ENCODE measurements at places on chromosomes 1 and 21.

DNA sequence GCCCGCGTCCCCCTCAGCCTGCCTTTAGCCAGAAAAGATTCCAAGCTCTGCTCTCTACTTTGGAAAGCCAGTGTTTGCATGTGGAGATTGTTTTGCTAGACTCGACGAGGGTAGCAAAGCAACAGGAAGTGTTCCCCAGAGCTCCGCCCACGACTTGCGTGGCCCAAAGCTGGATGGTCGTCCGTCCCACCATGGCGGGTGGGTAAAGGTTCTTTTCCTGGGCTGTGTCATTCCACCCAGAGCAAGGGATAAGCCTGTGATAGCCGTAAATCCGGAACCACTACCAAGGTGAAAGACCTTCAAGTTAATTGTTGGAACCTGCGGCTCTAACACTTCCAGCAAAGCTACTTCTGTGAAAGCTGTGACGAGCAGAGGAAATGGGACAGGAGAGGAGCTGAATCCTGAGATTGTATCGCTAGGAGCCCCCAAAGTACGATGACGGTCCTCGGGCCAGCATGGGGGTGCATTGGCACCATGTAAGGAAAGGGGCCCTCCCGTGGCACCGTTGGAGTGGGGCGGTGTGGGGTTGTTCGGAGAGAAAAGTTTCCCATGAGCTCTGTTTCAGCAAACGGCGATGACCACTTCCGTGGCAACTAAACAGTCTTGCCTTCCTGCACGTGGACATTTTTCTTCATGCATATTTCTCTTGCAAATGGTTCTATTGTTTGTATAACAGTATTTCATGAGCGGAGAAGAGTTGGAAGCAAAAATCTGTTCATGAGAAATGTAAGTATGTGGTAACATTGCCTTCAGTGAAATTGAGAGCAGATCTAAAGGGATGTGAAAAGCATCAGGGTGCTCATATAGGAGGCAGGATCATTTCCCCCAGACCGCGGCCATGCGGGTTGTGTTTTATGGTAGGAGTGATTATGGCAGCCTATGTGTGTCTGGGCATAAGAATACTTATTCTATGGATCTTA lies 8.4 kb downstream of the MX2 start:
- no peak for DNase-seq

- DNase-seq = no peak
These were observed 53.5 kb downstream of the ITSN1 start for GRCh38 chr21:33695813-33696212.

DNA sequence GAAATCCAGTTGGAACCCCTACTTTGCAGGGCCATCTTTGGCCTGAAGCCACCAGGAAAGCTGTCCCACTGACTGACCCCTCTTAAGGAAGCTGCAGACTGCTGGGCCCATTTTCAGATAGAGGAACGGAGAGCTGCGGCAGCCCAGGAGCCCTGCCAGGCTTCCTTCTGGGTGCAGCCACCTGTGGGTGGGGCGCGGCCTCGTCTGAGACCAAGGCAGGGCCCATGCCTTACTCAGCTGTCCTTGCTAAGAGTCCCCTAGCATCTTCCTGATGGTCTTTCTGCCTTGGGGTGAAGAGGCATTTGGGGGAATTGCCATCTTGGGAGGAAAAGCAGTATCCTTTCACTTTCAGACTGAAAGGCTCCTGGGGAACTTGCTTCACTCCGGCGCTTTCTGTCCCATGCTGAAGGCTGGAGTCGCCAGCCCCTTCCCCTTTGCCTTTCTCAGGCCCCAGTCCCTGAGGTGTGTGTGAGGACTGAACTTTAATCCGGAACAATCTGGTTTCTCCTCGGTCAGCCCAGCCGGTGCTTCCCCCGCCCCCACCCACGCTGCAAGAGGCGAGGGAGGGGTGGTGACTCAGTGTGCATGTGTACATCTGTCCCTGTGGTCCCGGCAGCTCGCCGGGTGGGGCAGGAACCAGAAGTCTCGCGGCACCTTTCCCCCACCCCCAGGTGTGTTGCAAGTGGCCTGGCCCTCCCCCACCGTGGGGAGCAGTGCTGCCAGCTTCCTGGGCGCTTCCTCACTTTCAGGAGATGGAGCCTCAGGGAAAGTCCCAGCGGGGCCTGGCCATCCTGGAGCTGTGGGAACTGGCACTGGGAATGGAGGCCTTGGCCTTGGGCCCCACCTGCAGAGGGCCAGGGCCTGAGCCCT lies 5.1 kb downstream of the ZC3H12A start:
- peak; percentile 85 for DNase-seq

GRCh38 chr1:57605933-57606332 lies 182.1 kb upstream of the DAB1 start:
- DNase-seq = no peak

DNA sequence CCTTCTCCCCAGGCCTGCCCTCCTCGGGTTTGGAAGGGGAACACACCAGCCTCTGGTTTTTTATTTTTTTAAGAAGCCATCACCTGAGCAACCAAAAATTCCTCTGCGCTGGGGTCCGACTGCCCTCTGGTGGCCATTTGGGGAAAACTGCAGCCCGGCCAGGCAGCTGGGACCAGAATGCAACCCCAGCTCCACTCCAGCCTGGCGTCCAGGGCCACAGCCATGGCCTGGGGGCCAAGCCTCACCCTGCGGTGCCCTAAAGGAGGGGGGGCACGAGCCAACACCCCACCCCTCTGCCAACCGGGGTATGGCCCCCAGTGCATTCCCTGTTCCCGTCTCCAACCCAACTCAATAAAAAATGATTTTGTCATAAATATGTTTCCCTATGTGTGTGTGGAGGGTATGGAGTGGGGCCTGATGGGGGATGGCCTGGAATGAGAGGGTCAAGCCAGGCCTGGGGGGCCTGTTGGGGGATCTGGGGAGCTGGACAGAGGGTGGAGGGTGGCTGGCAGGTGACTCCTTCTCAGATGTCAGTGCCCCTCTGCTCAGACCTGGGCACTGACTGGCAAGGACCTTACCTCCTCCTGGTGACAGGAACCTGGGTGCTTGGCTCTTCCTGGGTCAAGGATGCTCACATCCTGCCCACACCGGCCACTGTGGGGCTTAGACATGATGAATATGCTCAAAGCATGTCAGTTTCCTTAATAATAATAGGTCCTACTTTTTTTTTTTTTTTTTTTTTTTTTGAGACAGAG lies 3.2 kb downstream of the GPR3 start:
- no peak for DNase-seq

DNA sequence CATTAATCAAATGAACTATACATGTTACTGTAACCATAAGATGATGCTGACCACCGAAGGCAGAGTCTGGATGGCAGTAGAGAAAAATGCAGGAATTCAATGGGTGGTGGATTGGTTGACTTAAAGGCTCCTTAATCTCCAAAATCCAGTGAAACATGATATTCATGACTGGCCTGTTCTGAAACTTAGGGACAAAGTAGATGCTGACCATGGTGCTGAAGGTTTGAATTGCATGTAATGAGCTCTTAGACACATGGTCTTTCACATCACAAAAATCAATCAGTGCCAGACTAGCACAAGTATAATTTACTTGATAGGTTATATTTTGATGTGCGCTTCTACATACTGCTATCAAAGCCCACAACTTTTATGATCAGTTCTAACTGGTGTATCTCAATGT lies 30.9 kb upstream of the NTMT2 start:
- DNase-seq = no peak

GRCh38 chr1:34478515-34479076 lies 276.3 kb upstream of the GJB5 start:
- DNase-seq = no peak

DNA sequence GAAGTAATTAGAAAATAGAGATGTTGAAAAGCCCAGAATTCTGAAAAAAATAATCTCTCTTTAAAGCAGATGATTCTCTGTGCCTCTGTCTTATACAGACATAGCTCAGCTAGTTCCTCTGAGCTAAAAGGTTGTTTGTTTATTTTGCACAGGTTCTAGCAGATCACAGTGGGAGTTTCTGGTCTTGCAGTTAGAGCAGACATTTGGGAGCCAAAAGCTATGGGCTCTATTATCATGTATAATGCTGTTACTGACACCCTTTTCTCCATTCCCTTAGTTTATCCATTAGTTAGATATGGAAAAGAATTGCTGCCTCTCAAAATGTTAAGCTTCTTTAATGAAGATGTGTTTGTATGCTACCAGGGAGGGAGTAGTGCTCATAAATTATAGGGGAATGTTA lies 20.5 kb upstream of the CD55 start:
- no peak for DNase-seq

DNA sequence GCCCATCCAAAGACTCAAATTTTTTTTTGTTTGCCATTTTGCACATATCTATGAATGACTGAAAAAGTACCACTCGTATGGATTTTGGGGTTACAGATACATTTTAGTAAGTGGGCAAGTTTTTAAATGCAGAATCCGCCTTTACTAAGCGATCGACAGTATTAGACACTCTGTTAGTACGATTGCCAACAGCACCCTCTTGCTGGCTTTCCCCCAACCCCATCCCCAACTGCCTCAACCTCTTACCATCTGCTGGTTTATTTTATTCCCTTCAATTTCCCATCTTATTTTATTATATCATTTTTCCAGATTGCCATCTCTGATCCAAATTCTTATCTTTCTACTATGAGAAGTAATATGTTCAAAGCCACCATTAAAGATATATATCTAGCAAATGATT lies 244.8 kb downstream of the LRRIQ3 start:
- DNase-seq = no peak

- DNase-seq = no peak
These were observed 109.3 kb downstream of the PRKAB2 start for GRCh38 chr1:147062956-147063355.

GRCh38 chr21:40689840-40690360 lies 157.1 kb downstream of the DSCAM start:
- DNase-seq = no peak

GRCh38 chr1:113675302-113675701 lies 84.0 kb downstream of the PHTF1 start:
- no peak for DNase-seq

GRCh38 chr1:183416850-183417771 lies 1.1 kb downstream of the NMNAT2 start:
- no peak for DNase-seq

DNA sequence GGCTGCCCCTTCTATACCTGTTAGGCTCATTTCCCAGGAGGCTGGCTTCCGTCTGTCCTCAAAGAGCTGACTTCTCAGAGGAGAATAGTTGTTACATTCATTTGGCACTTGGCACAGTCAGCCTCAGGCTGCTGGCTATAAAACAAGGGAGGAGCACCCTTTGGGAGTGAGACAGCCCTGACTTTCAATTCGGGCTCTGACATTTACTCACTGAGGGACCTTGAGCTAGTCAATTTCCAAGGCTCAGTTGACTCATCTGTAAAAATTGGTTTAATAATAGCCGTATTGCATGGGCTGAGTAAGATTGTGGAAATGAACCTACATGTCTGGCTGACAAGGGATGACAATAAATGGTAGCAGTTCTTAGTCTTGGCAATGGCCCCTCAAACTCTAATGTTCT lies 13.7 kb downstream of the ALX3 start:
- no peak for DNase-seq

GRCh38 chr1:244353551-244354091 lies 98.1 kb downstream of the ADSS2 start:
- DNase-seq = peak; percentile 16

Measured in esophagus squamous epithelium (tissue), 5 donors.